ENCODE measurements at places on chromosomes 2 and 18.

DNA sequence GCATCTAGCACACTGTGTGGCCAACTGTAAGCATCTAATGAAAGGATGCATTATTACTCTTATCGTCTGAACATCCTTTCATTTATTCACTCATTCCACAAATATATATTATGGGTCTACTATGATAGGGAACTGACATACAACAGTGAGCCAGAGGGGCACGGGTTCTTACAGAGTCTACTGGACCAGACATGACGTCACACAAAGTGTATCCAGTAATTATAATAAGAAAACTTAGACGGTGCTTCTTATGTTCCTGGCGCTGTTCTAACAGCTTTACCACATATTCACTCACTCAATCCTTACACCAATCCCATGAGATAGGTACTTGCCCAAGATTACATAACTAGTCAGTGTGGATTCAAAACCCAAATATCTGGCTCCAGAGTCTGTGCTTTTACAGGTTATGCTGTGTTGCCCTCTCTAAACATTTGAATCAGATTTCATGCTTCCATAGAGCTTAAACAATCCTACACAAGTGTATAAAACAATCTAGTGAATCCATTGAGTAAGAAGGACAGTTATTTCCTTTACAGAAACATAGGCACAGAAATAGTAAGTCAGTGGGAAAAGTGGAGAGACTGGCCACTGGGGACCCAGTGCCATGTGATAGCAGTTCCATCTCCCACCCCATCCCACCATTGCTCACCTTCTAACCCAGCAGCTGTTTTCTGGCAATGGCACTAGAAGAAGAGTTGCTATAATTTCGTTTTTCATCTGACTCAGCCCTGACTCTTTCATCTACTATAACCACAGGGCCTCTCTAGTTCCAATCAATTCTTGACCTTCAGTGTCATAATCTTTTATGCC lies 24.2 kb upstream of the ARL5A start:
- no peak for DNase-seq

DNA sequence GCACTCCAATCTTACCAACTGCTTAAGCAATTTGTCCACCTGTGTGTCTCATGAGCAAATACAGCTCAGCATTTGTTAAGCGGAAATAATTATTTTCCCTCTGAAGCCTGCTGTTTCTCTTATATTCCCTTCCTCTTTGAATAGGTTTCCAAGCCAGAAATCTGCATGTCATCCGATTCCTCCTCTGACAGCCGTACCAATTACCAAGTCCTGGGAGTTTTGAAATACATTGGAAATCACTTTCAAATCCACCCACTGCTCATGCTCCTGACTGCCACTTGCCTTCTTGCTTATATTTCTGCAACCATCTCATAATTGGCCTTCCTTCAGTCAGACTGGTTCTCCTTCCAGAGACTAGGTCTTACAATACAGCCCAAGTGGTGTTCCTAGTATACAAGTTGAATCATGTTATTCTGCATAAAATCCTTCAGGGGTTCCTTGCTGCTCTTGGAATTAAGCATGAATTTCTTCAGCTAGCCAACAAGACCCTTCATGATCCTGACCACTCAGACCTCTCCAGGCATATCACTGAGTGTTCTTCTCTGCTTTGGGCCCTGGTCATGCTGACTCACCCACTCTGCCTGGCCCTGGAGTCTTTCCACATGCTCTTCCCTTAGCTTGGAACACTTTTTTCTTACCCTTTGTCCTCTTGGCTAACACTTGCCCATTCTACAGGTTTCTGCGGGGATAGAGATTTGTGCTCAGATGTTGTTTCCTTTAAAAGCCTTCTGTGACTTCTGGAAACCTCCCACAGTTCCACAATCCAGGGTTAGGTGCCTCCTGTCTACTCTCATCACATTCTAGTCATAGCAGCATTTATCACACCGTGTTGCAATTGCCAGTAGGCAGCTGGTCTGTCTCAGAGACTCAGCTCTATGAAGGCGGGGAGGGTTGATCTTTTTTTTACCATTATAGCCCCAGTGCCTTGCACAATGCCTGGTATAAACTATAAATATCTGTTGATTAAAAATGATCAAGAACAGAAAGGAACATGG lies 157.6 kb downstream of the ARL6IP6 start:
- DNase-seq = no peak

GRCh38 chr2:238277695-238278094 lies 10.7 kb downstream of the PER2 start:
- no peak for DNase-seq

GRCh38 chr2:73386342-73386868 lies 769 bp downstream of the ALMS1 start:
- DNase-seq = no peak

DNA sequence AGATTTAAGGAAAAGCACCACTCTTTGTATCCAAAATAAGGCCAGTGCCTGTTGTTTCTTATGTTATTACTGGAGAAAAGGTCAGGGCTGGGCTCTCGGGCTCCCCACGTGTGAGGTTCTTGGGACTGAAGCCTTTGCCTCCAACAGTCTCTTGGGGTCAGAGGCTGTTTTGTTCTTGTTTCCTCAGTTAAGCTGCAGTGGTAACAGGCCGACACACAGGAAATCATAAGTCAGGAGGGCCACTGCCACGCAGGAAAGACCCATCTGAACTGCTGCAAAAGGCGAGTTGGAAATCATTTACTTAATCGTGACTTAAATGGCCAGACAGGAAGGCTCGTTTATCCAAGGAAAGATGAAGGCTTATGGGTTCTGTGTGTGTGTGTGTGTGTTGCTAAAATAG lies 30.3 kb upstream of the IL37 start:
- DNase-seq = no peak
